ENCODE measurements at places on chromosomes 7 and 10.

GRCh38 chr10:13621931-13622330 is 35.2 kb downstream of the PRPF18 start:
- DNase-seq: no peak

DNA sequence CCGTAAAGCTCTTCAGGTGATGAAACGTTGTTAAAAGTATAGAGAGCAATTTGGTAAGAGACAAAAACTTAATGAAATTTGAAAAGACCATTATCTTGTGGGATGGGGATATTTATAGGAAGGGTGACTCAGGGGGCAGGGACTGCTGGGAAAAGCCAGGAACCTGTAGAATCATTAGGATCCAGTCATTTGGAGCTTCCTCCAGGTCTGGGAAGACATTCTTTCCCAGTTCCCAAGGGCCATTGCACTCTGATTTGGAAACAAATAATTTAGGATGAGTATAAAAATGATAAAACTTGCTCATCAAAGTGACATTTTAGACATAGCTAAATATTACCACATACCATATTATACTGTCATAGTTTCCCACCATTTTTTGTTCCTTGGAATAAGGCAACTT is 143.9 kb downstream of the PFKFB3 start:
- DNase-seq: no peak

DNA sequence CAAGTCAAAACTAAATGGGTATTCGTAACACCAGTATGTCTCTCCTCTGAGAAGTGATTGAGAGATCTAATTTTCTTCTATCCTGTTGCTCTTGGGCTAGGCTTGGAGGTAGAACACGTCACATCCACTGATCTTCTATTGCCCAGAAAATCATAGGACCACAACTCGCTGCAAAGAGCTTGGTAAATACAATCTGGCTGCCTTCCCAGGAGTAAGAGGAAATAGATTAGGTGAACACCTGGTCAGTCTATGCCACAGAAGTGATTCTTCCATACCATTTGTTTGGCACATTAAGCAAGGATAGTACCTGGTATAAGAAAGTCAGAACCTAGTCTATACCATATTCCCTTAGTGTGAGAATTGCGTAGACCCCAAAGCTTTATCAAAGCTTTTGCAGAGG is 129.3 kb upstream of the PHYHIPL start:
- no peak for DNase-seq

GRCh38 chr7:70830060-70830395 is 301.9 kb upstream of the GALNT17 start:
- no peak for DNase-seq

- DNase-seq: no peak
These were observed 17.3 kb downstream of the SLC25A13 start for GRCh38 chr7:96304573-96304972.

GRCh38 chr7:7519528-7519927 is 16.1 kb downstream of the COL28A1 start:
- no peak for DNase-seq

DNA sequence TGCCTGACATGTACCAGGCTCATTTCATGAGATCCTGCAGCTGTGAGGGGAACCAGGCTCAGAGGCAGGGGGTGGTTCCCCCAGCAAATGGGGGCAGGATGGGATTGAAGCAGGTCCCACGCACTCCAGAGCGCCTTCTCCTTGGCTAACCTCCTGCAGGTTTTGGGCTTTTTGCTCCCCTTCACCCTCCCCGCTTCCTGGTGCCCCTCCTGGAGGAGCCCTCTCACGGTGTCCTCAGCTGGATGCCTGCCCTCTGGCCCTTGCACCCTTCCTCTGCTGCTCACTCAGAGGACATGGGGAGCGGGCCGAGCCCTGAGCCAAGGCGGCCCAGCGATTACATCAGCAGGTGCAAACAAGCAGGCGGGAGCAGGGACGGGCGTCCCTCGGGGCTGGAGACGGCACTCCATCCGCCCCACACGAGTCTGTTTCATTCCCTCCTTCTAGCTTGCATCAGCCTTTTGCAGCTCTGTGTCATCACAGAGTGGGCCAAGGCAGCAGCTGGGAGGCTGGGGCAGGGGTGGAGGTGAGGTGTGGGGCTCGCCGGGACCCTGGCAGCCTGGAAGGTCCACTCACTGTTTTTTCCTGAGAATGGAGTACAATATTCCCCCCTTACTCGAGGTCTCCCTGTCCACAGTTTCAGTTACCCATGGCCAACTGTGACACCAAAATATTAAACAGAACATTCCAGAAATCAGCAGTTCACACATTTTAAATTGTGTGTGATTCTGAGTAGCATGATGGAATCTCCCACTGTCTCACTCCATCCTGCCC is 52.7 kb upstream of the SLC29A3 start:
- DNase-seq: peak; percentile 86

- DNase-seq: no peak
These were observed 81.2 kb downstream of the EGFR start for GRCh38 chr7:55099821-55100543.

- DNase-seq: no peak
These were observed 40.5 kb downstream of the HTR7 start for GRCh38 chr10:90817128-90817889.

DNA sequence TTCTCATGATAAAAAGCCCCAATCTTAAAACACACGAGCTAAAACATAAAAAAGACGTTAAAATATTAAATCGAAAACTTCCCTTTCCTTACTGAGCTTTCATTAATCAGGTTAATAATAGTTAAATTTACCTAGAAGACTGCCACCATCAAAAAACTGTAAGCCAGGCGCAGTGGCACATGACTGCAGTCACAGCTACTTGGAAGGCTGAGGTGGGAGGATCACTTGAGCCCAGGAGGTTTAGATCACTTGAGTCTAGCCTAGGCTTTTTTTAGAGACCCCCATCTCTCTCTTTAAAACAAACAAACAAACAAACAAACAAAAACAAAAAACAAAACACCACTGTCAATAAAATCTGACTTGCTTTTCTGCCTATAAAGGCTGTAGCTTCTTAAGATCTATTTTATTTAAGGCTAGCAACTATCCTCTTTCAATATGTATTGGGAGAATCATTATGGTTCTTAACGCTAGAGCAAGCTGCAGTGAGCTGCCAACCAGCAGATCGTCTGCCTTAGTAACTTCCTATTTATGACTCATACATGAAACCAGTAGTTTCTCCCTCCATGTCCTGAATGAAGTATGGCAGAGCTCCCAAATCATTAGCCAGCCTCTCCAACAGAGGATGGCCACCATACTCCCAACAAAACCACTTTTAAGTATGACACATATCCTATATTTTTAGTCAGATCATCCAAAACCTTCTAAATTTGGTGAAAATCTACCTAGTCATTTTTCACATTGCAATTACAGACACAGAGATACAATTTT is 163.7 kb downstream of the SRPK2 start:
- DNase-seq: peak; percentile 97

DNA sequence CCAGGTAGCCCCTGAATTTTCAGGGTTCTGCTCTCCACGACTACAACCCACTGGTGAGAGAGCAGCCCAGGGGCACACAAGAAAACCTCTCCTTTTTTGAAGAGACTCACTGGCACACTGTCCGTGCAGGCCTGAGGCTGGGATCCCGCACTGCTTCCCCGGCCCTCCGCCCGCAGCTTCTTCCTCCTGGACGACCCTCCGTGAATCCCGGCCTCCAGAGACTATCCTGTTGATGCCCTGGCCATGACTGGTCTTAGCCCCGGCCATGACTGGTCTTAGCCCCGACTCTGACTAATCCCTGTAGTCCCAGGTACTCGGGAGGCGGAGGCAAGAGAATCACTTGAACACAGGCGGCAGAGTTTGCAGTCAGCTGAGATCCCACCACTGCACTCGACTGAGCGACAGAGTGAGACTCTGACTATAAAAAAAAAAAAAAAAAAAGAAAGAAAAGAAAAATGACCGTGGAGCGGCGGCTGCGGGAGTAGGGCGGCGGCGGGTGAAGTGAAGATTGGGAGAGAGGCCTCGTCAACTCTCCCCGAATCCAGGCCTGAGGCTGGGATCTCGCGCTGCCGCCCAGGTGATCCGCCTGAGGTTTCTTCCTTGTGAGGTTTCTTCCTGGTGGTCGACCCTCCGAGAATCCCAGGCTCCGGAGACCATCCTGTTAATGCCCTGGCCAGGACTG is 196.4 kb downstream of the ZNF716 start:
- DNase-seq: no peak

DNA sequence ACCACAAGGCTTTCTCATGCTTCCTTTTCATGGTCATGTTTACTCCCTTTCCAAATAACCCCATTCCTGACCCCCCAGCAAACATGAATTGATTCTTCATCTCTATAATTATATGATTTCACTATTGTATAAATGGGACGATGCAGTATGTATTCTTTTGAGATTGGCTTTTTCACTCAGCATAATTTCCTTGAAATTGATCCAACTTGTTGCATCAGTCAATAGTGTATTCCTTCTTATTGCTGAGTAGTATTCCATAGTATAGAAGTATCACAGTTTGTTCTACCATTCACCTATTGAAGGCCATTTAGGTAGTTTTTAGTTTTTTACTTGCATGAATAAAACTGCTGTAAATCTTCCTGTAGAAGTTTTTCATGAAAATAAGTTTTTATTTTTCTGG is 264.7 kb downstream of the BAMBI start:
- DNase-seq: no peak

DNA sequence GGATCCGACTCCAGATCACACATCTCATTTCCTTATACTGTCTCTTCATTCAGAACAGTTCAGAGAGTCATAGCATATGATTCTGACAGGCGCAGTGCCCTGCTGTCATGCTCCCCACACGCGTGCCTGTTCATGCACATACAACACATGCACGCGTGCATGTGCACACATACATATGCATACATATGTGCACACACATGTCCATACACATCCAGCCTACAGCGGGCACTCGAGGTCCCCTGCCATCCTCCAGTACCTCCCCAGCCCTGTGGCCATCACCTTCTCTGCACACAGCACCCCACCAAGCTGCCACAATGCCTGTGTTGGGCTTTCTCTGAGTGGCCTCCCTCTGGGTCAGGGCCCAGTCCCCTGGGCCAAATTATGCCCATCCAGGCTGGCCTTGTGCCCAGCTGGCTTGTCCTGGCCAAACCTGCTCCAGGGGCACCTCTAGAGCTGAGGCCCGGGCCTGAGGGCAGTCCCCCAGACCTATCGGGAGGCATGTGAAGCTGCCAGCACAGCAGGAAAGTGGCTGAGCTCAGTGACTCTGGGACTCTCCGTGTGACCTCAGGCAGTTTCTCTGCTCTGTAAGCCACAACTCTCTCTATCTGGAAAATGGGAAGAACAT is 49.4 kb upstream of the RET start:
- no peak for DNase-seq

- no peak for DNase-seq
These were observed 18.8 kb upstream of the ARHGAP22 start for GRCh38 chr10:48623607-48624132.

DNA sequence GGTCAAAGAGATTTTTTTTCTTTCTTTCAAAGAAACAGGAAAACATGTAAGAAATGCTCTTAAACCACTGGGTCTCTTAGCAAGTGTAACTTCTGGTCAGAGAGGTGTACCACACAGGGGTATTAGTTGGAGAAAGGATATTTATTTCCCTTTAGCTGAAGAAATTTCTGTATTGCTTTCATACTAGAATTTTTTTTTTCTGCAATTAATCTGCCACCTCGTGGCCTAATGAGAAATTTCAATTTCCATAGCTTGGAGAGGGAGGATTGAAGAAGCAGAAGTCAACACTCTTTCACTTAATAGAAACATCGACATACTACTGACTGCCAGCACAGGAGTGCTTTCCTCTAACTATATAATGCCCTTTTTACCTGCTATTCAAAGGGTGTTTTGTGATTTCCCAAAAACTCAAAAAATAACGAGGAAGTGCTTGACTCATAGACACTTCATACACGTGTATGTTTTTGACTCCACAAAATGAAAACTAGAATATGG is 177.6 kb upstream of the NAMPT start:
- peak; percentile 63 for DNase-seq

- DNase-seq: no peak
These were observed 293.9 kb downstream of the CAMK1D start for GRCh38 chr10:12643279-12643678.

DNA sequence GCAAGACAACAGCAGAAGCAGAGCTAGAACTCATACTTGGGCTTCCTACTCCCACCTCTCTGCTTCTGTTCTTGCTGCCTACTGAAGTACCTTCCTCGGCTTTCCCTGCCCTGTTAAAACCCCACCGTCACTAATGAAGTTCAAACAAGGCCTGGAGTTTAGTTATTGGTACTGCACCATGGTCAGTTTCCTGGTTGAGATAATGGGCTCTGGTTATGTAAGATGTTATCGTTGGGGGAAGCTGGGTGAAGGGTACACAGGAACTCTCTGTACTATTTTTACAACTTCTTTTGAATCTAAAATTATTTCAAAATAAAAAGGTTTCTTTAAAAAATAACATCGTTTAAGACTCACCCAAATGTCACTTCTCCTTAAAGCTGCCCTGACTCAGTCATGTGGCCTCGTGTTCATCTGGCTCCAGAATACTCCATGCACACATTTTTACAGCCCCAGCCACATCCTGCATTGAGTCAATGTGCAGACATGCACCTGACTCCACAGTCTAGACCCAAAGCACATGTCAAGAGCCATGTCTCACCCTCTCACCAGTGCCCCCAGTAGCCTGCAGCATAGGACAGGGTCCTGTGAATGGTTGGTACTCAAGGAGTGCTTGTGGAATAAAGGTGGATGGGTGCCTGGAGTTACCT is 36.9 kb upstream of the AQP1 start:
- DNase-seq: no peak

- no peak for DNase-seq
These were observed 18.4 kb upstream of the AKR1C1 start for GRCh38 chr10:4944841-4945240.

DNA sequence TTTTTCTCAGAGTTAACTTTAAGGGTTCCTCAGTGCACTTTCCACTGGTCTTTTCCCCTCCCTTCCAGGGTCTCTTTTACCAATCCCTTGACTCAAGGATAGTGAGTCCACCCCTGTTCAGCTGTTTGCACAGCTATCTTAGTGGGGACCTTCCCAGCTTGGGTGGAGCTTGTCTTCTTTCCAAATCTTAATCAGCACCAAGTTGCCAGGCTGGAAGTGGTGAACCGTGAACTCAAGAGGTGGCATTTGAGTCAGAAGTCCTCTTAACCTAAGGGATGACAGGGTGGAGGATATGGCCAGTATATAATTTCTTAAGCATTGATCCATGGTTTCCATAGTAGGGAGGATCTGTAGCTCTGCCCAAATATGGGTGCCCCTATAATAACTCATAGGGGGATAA is 25.0 kb downstream of the MAPK8 start:
- no peak for DNase-seq

DNA sequence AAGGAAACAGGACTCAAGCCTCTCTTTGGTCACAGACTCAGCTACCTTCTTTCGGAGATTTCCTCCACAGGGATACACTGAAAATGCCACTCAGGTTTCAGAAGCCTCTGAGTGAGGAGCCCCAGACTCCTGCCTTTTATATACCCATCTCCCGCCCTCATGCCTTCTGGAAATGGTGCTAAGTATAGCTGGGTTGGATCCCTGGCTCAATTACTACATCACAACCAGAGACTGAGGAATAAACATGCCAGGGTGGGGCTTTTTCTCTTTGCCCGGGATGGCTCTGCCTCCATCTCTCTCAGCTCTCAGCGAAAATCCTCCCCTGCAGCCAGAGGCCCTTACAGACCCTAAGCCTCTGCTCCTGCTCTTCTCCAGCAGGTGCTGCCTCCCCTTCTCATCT is 299.5 kb downstream of the KCNMA1 start:
- no peak for DNase-seq

GRCh38 chr7:30313793-30314192 is 29.4 kb downstream of the ZNRF2 start:
- no peak for DNase-seq

GRCh38 chr7:74191231-74191630 is 17.1 kb downstream of the EIF4H start:
- DNase-seq: no peak

Data from SW480 (cell line).